ENCODE measurements at places on chromosomes 16 and 17. TPM values are rescaled to one million over a fixed set of nuclear protein-coding genes. Genes with fewer than 3 reads are reported as not detected.

The CDK3 gene
- total RNA-seq = 6.2 TPM

The BCO1 gene
- total RNA-seq = not detected

DNA sequence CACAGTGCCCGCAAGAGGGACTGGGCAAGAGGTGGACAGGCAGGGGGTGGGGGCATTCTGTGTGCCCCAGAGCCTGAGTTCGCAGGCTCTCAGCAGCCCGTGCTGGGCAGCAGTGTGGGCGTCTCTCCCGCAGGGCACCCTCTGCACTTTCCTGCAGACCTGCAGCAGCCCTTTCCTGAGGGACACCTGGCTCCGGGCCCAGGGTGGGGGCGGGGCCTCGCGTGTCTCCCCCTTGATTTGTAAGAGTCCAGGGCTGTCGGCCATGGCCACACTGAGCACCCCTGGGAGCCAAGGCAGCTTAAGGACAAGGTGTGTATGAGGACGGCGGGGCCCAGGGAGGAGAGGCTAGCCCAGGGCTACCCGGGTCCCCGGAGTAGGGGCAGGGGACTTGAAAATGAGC, 33.4 kb upstream of the SLC38A10 start:
- no peak overlapping the region for H3K27ac ChIP-seq
- H3K27me3 ChIP-seq = no peaks in the 10 kb centered on the region
- no peak for DNase-seq
- peaks cover 9% of the 10 kb centered on the region for H3K4me1 ChIP-seq
- H3K4me3 ChIP-seq = no peak overlapping the region
- no peaks in the 10 kb centered on the region for H3K36me3 ChIP-seq

- no peaks in the 10 kb centered on the region for H3K36me3 ChIP-seq
- no peak overlapping the region for H3K27ac ChIP-seq
- H3K4me1 ChIP-seq = peaks cover 5% of the 10 kb centered on the region
- H3K4me3 ChIP-seq = no peak overlapping the region
- H3K27me3 ChIP-seq = no peaks in the 10 kb centered on the region
- DNase-seq = no peak
Observed at GRCh38 chr17:17870247-17870646, 33.5 kb upstream of the SREBF1 start.

GRCh38 chr16:83802135-83802534, 5.6 kb upstream of the HSBP1 start:
- H3K36me3 ChIP-seq = no peaks in the 10 kb centered on the region
- no peak overlapping the region for H3K27ac ChIP-seq
- no peaks in the 10 kb centered on the region for H3K27me3 ChIP-seq
- no peak overlapping the region for H3K4me3 ChIP-seq

The CYGB gene
- 0.42 TPM for total RNA-seq

DNA sequence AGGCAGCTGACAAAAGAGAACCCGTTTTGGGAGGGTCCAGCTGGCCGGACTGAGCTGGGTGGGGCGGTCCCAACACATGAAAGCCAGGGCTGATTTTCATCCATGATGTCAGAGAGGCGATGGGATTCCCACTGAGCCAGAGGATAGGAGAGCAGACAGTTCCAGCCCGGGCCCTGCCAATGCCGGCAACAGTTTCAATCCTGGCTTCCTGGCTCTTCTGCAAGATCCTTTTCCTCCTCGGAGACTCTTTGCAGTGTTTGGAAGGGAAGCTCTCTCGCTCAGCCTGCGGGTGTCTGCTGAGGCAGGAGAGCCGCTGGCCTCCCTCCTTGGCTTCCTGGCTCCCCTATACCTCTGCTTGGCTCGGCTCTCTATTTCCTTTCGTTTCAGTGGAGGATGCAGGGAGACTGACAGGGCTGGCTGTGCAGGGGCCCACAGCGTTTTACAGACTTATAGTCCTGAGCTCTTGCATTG, 145.5 kb upstream of the SOX9 start:
- no peak overlapping the region for H3K27ac ChIP-seq
- no peaks in the 10 kb centered on the region for H3K36me3 ChIP-seq
- no peak overlapping the region for H3K4me3 ChIP-seq
- H3K4me1 ChIP-seq = no peaks in the 10 kb centered on the region
- no peak for DNase-seq

DNA sequence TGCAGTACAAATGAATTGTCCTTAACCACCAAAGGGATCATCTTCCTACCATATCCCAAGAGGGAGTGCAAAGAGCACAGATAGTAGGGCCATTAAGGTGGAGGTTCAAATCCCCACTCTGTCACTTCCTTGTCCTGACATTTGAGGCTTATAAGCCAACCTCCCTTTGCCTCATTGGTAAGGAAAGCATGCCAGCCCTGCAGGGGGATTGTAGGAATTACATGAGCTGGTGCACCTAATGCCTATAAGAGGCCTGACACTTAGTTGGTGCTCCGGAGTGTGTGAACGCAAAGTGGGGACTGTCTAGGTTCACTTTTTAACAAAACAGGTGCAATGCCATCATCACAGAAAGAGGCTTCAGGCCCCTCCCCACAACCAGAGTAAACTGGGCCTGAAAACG, 374.4 kb downstream of the SNX29 start:
- no peak for DNase-seq
- H3K36me3 ChIP-seq = no peaks in the 10 kb centered on the region
- no peaks in the 10 kb centered on the region for H3K4me1 ChIP-seq
- H3K27me3 ChIP-seq = no peaks in the 10 kb centered on the region
- H3K4me3 ChIP-seq = no peak overlapping the region

- DNase-seq = no peak
- peaks cover 54% of the 10 kb centered on the region for H3K4me1 ChIP-seq
- peaks cover 2% of the 10 kb centered on the region for H3K36me3 ChIP-seq
Observed at GRCh38 chr16:81608523-81609209, 164.1 kb downstream of the CMIP start.

DNA sequence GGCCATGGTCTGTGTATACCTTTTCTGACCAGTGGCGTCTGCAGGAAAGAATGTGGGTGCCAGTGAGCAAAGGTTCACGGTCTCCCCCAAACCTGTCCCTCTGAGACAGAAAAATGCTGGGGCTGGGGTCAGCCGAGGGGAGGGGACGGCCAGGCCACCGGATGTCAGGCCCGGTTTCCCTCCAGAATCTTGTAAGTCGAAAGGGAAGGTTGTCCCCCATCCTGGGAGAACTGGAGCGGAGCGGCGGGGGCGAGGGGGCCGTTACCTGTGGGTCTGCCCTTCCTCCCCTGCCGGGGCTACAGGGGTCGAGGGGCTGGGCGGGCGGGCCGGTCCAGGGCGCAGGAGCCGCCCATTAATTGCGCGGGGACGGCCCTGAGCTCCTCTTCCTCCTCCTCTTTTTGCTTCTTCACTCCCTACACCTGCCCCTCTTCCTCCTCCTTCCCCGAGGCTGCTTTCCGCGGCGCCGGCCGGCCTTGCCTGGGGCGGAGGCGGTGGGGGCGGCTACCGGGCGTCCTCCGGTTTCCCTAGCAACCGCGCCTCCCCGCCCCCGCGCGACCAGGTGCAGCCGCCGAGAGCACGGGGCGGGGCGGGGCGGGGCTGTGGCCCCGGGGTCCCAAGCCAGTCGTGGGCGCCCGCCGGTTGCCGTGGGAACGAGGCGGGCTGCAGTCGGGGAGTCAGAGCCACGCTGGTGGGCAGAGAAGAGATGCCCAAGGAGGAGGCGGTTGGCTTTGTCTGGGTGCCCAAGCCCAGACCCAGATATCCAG, at the start of gene MARCHF10:
Gene MARCHF10 (minus strand): TSS at position 503 of the 764 bp plus-strand sequence. CDS start 6,579 bp downstream, outside the sequence.
- H3K27me3 ChIP-seq = no peaks in the 10 kb centered on the region
- no peak for DNase-seq
- no peak within 1 kb of the TSS for H3K27ac ChIP-seq
- peak within 1 kb of the TSS; percentile 15 for H3K4me3 ChIP-seq

DNA sequence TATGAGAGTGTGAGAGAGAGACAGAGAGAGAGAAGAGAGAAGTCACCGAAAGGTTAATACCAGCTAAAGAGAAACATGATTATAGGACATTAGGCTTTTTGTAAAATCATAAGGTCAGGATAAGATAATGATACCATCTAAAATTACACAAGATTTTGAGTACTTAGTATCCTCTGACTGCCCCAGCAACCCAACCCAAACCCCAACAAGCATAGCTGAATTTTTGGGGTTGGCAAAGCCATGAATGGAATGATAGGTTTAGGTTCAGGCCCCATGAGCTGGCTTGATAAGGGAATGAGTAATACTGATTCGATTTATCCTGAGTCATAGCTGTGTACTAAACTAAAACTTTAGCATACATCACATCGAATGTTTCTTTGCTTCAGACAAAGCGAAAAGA, 259.5 kb downstream of the IRX3 start:
- H3K27ac ChIP-seq = peak overlapping the region; percentile 51

Data from endothelial cell of umbilical vein (primary cell).